Activated CD4-positive, CD25-positive, alpha-beta regulatory T cell (primary cell): ENCODE measurements at places on chromosomes 4 and X.

DNA sequence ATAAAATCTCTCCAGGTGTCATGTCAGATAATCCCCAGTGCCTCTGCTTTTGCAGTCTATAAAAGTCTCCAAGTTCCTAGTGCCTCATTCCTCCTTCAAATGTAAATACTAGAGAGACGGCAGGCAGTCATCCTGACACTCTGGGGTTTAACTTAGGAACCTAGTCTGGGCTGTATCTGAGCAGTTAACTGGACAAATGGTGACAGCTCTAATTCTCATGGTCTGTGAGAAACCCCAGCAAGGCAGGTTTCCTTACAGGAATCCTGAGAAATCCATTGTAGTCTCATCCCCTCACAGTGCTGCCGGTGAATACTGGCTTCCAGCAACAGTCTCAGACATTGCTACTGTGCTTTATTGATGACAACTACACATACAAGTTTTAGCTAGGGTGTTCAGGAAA, 246.8 kb downstream of the SNCA start:
- DNase-seq: no peak

GRCh38 chrX:148120999-148121623, 140.0 kb downstream of the FMR1NB start:
- DNase-seq: no peak

DNA sequence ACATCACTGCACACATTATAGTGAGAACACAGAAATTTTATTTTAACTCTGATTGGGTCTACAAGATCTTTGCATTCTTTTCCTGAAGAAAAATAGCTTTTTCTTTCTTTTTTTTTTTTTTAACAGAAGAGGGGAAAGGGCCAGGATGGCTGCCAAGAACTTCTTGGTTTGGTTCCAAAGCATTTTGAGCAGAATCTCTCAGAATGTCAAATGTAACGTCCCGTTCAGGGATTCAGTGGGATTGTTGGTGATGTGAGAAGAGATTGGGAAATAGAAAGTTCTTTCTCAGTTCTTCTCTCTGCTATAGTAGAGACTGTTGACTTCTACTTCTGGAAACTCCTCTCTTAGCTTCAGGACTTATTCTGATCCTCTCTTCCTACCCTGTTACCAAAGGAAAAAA, 70.9 kb upstream of the CBR4 start:
- DNase-seq: no peak

- no peak for DNase-seq
Observed at GRCh38 chr4:113707048-113707447, 54.5 kb downstream of the CAMK2D start.

- DNase-seq: no peak
Observed at GRCh38 chr4:3706565-3707422, 59.4 kb upstream of the ADRA2C start.

DNA sequence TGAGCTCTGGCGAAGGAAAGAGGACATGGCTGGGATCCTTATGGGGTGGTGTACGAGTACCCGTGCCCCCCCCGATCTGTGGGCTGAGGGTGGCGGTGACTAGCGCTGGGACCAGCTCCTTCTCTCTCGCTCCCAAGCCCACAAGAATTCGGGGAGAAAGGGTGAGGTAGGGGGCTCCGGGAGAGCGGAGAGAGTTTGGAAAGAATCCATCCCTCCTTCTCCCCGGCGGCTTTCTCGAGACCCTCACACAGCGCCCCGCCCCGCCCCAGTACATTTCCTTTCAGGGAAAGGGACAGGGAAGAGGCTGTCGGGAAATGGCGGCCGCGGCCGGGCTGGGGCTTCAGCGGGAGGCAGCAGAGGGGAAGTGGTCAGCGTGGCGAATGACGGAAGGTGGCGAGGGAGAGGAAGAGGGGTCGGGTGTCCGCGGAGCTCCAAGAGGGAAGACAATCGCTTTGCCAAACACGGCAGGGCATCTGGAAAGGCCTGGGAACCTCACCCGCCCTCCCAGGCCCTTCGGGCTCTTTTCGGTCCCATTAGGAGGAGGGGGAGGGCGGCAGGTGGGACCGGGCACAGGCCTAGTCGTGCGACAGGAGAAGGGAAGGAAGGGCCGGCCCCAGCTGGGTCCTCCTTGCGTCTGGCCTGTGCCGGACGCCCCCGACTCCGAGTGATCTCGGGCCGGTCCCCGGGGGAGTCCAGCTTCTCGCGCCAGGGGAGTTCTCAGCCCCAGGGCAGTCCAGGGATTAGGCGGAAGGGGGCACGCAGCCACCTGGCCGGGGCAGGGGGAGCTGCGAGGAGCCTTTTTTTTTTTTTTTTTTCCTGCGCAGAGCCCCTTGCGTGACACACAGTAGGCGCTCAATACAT, 10.2 kb downstream of the HNRNPH2 start:
- DNase-seq: peak; percentile 11

DNA sequence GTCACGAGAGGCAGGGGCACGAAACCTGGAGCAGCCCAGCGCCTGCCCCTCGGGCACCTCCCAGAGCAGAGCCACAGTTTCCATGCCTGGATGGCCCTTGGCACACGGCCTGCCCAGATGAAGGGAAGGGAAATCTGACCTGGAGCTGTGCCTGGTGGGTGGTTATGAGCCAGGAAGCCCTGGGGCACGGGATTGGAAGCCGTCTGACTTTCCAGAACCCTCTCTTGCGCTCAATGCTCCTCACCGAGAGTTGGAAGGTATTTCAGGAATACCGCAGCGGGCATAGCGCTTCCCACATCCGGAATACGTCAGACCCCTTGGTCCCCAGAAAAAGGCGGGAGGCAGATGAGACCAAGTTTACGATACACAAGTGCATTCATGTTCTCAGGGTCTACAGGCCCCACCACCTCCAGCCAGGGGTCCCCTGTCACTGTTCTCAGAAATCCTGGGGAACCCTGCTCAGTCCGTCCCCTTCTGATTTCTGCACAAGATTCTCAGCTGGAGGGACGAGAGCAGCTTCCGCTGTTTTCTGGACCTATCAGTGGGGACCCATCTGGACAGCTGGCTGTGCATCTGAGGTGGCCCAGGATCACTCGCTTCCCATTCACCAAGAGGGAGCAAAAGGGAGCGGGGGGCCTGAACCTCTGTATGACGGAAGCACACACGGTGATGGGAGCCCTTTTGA, 172.9 kb downstream of the AFAP1 start:
- no peak for DNase-seq

GRCh38 chr4:10326075-10326474, 131.2 kb downstream of the ZNF518B start:
- no peak for DNase-seq

- no peak for DNase-seq
Observed at GRCh38 chr4:164023214-164023613, 528.7 kb downstream of the TMA16 start.

DNA sequence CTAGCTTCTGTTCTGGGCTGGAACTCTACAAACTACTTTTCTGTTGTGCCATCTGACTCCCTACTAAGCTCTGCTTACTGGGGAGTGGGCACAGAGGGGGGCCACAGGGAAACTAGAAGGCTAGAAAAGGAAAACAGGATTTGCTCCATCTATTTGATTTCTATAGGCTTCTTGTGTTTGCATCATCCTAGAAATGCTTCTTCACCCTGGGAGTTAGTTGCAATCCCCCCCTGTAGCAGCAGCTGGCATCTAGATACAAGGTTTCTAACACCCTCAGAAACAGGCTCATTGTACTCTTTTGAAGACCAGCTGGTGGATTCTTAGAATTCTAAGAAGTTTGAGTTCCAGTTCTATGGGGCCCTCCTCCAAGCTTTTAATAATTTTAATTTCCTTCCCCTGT, 213.4 kb downstream of the TMA16 start:
- DNase-seq: no peak

GRCh38 chrX:19697416-19697815, 182.1 kb upstream of the MAP3K15 start:
- DNase-seq: no peak

GRCh38 chrX:104921584-104922205, 298.8 kb downstream of the TEX13A start:
- DNase-seq: no peak

DNA sequence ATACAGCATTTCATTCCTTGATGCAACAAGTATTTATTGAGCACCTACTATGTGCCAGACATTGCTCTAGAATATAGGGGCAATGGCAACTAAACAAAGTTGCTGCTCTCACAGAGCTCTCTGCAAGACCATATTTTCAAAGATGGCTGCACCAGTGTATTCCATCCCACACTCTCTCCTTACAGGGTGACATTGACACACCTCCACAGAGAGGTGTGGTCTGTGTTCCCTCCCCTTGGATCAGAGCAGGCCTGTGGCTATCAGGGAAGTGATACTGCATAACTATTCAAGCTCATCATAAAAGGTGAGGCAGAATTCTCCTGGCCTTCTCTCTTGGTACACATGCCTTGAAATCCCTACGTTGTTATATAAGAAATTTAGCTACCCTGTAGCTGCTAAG, 95.3 kb upstream of the SOD3 start:
- no peak for DNase-seq

- no peak for DNase-seq
Observed at GRCh38 chr4:58957711-58958110, 1847.5 kb upstream of the IGFBP7 start.

- DNase-seq: no peak
Observed at GRCh38 chrX:24703185-24703494, 9.4 kb downstream of the POLA1 start.

DNA sequence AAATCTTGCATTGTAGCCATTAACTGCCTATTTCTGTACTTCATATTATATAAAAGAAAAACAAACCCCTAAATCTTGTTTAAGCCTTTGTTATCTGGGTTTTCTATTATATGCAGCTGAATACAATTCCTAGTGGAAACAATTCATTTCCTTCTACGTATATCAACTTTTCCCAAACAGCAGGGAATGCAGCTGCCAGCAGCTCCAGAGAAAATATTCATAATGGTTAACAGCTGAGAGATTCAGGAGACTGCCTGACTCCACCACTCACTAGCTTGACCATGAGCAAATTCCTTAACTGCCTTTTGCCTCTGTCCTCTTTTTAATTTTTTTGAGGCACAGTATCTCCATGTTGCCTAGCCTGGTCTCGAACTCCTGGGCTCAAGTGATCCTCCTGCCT, 146.2 kb downstream of the SPATA18 start:
- no peak for DNase-seq

- DNase-seq: no peak
Observed at GRCh38 chr4:153535772-153536513, 69.8 kb downstream of the TMEM131L start.

DNA sequence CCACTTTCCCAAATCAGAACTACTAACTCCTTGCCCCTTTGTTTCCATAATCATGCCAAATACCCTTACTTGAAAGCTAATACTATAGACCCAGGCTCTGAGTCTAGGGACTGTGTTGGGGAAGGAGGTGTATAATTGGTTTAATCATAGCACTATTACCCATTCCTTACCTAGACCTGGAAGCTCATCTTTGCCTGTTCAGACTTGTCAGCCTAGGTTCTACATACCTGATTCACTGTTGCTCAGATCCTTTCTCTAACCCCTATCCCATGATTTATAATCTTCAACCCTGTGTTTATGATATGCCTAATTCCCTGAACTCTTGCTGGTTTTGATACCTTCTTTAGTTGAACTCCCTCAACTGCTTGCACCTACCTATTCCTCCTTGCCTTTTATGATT, 123.1 kb upstream of the GRIA3 start:
- DNase-seq: no peak

- DNase-seq: no peak
Observed at GRCh38 chr4:169359961-169360360, 89.2 kb upstream of the SH3RF1 start.

DNA sequence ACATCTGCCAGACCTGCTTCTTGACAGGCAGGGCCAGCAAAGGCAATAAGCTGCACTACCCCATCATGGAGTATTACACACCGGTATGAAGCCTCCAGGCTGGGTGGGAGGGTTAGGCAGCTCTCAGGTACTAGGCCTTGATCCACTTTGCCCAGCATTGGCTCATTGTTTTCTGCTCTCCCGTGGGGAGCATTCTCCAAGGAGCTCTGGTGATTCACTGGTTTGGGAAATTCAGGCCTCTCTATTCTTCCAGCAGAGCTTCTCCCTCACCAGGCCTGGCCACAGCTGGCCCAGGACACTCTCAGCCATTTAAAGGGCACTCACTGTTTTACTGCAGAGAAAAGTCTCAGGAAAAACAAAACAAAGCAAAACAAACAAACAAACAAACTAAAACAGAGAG, 33.0 kb downstream of the DRP2 start:
- DNase-seq: no peak

DNA sequence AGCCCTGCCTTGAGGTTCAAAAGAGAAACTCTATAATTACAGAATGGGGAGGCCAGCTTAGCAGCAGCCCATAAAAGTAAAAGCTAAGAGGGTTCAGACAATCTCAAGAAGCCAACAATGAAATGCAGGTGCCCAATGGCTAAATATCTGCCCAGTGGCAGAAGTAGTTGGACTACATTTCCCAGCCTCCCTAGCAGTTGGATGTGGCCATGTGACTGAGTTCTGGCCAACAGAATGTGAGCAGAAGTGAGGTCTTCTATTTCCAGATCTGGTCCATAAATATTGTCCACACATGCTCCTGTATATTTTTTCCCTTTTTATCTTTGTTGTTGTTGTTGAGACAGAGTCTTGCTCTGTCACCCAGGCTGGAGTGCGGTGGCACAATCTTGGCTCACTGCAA, 127.9 kb upstream of the NHS start:
- DNase-seq: no peak
